Kidney (tissue), 22 donors: ENCODE measurements at places on chromosomes 3 and 15. TPM values are rescaled to one million over a fixed set of nuclear protein-coding genes. Genes with fewer than 3 reads are reported as not detected.

CHL1 gene
- total RNA-seq = 109 TPM

- no peak for DNase-seq
Observed at GRCh38 chr3:169337500-169338078, 325.9 kb downstream of the MECOM start.

DNA sequence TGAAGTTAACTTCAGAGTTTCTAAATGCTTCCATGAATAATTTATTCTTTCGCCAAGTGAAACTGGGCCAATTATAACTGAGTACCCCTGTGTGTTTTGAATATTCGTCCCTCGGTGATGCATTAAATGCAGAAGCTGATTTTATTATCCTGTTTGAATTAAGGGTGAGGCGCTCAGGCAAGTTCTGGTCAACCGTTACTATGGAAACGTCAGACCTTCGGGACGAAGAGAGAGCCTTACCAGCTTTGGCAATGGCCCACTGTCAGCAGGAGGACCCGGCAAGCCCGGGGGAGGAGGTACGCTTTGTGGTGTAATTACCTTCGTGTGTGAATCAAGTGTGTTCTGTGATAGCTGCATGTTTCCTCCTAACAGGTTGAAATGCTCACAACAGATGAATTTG, 239.8 kb downstream of the ITPR1 start:
- peak; percentile 49 for DNase-seq

SERINC4 gene
- 0.13 TPM for total RNA-seq

- no peak for DNase-seq
Observed at GRCh38 chr15:55574096-55574495, 14.0 kb downstream of the PYGO1 start.

- no peak for DNase-seq
Observed at GRCh38 chr3:70919091-70919490, 606.7 kb upstream of the MDFIC2 start.

GRCh38 chr3:50571486-50571885, 2.2 kb downstream of the HEMK1 start:
- no peak for DNase-seq

GRCh38 chr3:191366675-191367074, 36.3 kb upstream of the UTS2B start:
- DNase-seq = no peak

GRCh38 chr3:174002543-174002942, 605.0 kb downstream of the NLGN1 start:
- DNase-seq = no peak

LINGO1 gene
- total RNA-seq = 3.9 TPM

DNA sequence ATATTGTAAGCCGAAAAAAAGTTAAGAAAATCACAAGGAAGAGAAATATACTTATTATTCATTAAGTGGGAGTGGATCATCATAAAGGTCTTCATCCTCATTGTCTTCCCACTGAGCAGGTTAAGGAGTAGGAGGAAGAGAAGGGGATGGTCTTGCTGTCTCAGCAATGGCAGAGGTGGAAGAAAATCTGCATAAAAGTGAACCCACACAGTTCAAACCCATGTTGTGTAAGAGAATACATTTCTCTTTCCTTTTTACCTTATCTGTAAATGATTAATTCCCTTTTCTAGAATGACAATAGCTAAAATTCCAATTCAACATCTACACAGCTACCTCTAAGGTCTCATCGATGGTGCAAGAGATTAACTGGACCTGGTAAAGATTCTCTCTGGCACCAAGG, 904.6 kb downstream of the EPHA3 start:
- DNase-seq = no peak

GRCh38 chr3:171732756-171733155, 77.5 kb downstream of the PLD1 start:
- no peak for DNase-seq

GRCh38 chr3:183122257-183122932, 23.1 kb upstream of the MCCC1 start:
- no peak for DNase-seq

GRCh38 chr3:191753196-191753595, 292.2 kb downstream of the PYDC2 start:
- DNase-seq = no peak

ANKUB1 gene
- total RNA-seq = not detected

DNA sequence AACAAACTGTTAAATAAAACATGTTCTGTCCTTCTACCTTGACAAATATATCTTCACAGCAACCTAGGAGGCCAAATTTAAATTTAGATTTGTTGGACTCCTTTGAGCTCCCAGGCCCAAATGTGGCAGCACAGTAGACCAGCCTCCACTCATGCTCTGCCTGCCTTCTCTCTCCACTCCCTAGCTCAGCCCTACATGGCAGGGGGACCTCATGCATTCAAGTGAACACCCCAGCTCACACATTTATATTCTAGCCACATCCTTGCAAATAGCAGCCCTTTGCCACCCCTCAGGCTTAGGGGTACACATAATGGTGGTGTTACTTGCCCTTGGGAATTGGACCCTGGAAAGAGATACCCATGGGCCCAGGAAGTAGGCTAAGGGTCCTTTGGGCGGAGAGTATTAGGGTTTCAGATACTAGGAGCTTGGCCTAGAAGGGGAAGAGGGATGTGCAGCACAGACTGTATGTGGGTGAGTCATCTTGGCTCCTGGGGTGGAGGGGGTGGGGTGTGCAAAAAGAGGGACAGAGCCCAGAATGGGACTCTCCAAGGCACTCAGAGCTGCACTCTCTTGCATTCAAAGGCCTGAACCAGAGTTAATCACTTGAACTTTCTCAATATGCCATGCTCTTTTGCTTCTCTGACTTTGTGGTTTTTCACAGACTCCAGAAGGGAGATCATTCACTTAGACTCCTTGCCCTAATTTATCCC, 268.4 kb upstream of the ROPN1 start:
- no peak for DNase-seq

CLRN1 gene
- total RNA-seq = not detected

DNA sequence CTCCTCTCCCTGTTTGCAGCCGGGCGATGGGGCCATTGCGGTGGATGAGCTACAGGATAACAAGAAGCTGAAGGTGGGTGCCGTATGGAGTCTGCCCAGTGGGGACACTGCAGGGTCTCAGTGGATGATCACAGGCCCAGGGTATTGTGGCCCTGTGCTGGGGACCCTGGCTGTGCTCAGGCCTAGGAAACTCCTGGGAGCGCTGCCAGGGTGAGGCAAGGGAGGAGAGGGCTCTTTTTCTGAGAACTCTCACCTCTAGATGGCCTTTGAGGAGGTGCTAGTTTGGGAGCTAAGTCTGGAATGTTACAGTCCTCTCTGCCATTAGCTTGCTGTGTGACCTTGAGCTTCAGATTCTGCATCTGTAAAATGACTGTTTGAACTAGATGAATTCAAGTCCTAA, 16.4 kb downstream of the SLC24A1 start:
- DNase-seq = no peak

- DNase-seq = no peak
Observed at GRCh38 chr3:154142608-154143007, 21.4 kb downstream of the ARHGEF26 start.

DNA sequence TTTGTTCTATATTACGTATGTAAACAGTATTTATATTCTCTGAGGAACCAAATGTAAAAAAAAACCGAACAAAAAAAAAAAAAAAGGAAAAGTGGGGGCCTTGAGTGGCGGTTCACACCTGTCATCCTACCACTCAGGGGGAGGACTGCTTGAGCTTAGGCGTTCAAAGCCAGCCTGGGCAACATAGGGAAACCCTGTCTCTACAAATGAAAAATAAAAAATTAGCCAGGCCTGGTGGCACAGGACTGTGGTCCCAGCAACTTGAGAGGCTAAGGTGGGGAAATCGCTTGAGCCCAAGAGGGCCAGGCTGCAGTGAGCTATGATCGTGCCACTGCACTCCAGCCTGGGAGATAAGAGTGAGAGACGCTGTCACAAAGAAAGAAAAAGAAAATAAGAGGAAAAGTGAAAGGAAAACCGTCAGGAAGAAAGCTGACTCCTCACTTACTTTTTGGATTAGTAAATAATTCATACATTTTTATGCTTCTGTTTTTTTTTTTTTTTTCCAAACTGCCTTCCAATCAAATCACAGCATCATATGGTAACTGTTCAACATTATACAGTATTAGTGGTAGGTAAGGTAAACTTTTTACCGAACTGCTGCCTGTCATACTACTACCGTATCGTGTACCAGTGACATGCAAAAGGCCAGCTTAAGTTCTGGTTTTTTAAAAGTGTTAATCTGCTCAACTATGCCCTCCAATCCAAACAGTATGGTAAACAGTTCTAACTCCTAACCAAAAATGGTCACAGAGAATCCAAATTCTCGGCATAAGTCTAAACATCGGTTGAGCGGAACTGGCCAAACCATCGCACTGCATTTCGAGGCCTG, 1.2 kb downstream of the PHC3 start:
- no peak for DNase-seq

PPP1R14D gene
- total RNA-seq = not detected

DNA sequence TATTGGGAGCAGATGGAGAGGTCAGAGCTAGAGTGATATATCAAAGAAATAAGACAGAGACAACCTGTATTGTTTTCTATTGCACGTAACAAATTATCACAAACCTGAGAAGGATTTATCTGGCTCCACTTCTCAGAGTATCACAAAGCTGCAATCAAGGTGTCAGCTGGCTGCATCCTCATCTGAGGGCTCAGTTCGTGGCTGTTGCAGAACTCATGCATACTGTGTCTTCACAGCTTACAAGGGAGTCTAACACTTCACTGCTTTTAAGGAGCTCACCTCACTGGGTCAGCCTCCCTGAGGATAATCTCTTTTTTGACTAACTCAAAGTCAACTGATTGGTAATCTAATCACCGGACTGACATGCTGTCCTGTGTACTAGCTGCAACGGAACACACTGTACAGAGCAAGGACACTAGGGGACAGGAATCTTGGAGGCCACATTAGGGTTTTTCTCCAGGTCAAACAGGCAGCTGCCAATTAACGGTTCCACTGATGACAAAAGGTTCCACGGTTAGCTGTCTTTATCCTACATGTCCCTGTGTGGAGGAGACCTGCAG, 1006.8 kb upstream of the SEMA6D start:
- no peak for DNase-seq

- no peak for DNase-seq
Observed at GRCh38 chr15:26128611-26129140, 265.5 kb upstream of the ATP10A start.

- no peak for DNase-seq
Observed at GRCh38 chr3:33798113-33798417, 365 bp upstream of the PDCD6IP start.

ACTRT3 gene
- total RNA-seq = 2.9 TPM

TEX55 gene
- not detected for total RNA-seq

DNA sequence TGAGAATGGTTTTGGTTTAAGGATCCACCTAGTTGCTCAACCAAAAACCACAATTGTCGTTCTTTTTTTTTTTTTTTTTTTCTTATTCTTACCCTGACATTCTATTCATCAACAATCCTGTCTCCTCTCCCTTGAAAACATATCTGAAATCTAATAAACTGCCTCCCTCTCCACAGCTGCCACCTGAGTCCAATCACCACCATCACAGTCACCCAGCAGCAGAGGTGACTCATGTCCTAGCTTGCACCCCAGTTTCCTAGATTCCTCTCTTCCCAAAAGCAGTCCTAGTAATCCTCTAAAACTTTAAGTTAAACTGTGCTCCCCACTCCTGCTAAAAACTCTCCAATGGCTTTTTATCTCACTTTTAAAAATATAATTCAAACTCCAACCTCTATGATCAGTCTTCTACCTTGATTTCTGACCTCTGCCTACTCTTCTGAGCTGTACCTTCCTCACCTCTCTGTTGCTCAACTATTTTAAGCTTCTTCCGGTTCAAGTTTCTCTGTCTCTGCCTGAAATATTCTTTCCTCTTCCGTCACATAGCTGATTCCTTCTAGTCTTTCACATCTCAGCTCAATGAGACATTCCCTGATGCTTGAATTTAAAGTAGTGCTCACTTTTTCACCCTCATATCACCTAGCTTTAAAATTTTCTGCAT, 33.7 kb upstream of the RBMS3 start:
- DNase-seq = no peak

LMLN gene
- 10.5 TPM for total RNA-seq

DNA sequence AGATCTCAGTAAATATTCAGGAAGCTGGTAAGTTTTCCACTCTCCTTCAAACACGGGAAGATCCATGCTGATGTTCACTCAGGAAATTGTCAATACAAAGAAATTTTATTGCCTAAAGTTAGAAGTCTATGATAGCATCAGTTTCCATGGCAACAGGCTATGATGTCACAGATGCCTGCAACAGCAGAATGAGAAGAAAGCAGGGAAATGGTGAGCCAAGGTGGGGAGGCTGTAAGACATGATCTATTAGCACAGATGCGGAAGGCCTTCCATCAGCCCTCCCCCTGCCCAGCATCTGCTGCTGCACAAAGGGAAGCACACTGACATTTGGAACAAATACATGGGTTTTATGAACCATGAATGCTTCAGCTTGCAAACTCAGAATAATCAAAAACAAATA, 28.6 kb downstream of the EPHB1 start:
- DNase-seq = no peak

CAMK2N2 gene
- 0.31 TPM for total RNA-seq

DNA sequence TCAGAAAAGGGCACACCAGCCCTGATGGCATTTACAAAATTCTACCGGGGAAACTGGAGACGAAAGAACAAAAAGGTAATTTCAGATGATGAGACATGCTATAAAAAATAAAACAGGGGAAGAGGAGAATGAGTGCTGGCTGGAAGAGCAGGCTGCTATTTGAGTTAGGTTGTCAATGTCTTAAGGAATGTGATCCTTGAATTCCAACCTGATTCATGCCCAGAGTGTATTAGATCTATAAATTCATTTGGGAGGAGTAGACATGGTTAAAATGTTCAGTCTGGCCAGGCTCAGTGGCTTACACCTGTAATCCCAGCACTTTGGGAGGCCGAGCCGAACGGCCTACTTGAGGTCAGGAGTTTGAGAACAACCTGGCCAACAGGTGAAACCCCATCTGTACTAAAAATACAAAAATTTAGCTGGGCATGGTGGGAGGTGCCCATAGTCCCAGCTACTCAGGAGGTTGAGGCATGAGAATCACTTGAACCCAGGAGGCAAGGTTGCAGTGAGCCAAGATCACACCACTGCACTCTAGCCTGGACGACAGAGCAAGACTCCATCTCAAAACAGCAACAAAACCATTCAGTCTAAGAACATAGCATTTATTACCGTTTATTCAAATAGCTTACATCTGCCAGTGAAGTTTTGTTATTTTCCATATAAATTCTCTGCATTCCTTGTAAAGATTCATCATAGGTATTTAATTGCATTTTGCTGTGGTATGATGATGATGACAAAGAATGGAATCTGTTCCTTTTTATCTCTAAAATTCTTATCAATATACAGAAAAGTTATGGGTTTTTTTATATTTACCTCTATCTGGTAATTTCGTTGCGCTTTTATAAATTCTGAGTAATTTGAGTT, 126.7 kb upstream of the NR2E3 start:
- no peak for DNase-seq

DNA sequence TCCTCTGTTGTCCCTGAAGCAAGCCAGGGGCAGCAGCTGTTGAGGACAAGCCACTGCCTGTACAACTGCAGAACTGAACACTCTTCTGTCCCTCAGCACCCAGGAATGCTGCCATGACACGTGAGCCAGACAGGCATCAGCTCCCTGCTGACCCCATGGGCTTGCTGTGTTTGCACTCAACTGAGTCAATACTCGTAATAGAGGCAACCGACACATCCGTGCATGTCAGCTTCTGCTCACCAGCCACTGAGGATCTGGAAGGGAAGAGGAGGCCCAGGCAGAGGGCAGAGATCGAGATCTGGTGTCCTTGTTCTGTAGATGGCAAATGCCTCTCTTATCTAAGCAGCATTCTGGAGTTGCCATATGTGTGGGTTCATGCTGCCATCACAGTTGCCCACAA, 54.3 kb upstream of the SEC61A1 start:
- DNase-seq = no peak

FAM107A gene
- total RNA-seq = 180 TPM

NUP210 gene
- total RNA-seq = 22.9 TPM

DAPK2 gene
- total RNA-seq = 3.0 TPM
